Stomach (tissue), 19 donors: ENCODE measurements at places on chromosomes 1 and 21. TPM values are rescaled to one million over a fixed set of nuclear protein-coding genes. Genes with fewer than 3 reads are reported as not detected.

Gene ANGPTL3
- total RNA-seq: 3.5 TPM

DNA sequence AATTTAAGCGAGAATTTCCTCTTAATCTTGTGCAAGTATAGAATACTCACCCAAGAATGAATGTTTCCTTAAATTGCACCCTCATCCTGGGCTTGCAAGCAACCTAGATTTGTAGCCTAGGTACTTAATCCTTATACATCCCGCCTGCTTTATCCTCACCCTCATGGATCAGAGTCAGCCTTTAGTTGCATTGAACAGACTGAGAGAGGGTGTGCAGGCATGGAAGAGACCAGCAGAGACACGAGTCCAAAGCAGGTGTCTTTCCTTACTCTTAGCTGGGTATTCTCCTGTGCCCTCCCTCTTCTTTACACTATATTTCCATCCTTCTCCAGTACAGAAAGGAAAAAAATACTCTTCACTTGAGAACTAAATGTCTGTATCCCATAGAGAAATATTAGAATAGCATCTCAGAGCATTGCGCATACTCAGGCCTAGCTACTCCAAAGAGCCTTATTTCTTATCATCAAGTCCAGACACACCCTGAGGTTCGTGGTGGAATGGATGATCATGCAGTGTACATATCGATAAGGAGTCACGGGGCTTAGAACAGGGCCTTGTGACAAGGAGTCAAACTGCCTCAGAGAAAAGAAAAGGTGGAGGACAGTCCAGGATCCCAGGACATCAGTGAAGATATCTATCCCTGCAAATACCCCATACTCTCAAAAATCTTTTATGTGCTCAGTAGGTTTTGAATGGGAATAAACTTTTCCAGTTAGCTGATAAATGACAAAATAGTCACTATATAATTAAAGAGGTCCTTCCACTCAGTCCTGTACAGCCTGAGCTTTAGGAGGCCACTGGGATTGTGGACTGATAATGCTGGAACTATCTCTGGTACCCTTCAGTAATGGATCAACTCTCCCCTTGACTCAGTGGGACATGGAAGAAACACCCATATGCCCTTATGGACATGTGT is 297.9 kb downstream of the GRIK1 start:
- no peaks in the 10 kb centered on the region for H3K36me3 ChIP-seq
- H3K4me3 ChIP-seq: no peak overlapping the region
- no peaks in the 10 kb centered on the region for H3K27me3 ChIP-seq
- no peaks in the 10 kb centered on the region for H3K4me1 ChIP-seq

DNA sequence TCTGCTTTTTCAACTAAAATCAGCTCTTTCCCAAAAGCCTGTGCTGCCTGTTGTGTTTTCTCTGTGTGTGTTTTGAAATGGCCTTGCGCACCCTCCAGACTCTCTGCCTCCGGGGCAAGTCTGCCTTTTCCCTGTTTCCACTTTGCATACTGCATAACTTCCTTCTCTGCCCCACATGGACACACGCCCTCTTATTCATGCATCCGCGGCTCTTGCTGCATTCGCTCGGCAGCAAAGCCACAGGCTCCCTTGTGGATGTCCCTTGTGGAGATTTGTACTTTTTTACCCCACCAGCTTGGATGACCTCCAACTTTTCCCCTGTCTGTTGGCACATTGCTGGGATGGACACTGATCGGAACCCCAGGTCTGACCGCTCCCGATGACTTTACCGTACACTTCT is 147.6 kb downstream of the ADSS2 start:
- no peaks in the 10 kb centered on the region for H3K36me3 ChIP-seq
- H3K4me3 ChIP-seq: no peak overlapping the region
- no peaks in the 10 kb centered on the region for H3K27me3 ChIP-seq
- peaks cover 17% of the 10 kb centered on the region for H3K4me1 ChIP-seq
- peak overlapping the region; percentile 58 for H3K27ac ChIP-seq

GRCh38 chr1:27321813-27322568 is at the start of gene TMEM222:
TMEM222 (plus strand) TSS chr1:27322163; CDS start chr1:27322198, 35 bp downstream.
- DNase-seq: peak; percentile 98
- H3K27me3 ChIP-seq: peaks cover 3% of the 10 kb centered on the region
- peaks cover 28% of the 10 kb centered on the region for H3K36me3 ChIP-seq
- H3K4me3 ChIP-seq: peak within 1 kb of the TSS; percentile 91
- peaks cover 49% of the 10 kb centered on the region for H3K4me1 ChIP-seq
- H3K27ac ChIP-seq: peak within 1 kb of the TSS; percentile 92

DNA sequence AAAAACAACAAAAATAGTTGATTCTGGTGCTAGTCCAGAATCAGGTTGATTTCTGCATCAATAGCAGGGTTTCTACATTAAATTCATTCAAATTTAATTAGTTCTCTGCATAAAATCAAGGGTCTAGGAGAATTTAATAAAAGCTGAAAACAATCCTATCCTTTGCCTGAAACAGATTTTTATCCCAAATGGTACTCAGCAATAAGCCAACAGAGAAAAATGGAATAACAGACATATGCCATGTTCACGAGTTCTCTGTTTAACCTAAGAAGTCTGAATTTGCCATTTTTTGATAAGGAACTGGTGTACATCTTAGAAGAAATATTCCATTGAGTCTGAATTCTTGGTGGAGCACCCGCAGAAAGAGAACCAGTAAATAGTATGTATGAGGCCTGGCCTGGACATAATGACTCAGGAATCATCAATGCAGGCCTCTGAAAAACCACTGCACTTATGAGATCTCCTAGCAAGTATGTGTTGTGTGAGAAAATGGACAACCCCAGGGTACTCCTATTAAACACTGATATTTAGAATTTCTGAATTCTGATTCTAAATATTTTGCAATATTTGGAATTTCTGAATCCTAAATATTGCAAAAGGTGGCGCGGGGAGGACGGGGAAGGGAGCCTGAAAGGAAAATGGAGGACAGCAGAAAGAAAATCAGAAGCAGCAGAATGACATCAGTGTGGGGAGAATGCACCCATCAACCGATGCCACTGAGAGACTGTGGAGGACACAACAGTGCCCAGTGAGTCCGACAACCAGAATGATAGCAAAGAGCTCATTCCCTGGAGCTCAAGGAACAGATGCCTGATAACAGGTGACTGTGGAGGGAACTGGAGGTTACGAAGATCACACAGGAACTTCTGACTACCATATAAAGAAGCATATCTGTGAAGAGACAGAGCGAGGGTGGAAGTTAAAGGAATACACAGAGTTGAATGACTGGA is 97.6 kb downstream of the APP start:
- H3K4me3 ChIP-seq: no peak overlapping the region
- H3K27ac ChIP-seq: no peak overlapping the region
- H3K4me1 ChIP-seq: peaks cover 43% of the 10 kb centered on the region
- DNase-seq: no peak

DNA sequence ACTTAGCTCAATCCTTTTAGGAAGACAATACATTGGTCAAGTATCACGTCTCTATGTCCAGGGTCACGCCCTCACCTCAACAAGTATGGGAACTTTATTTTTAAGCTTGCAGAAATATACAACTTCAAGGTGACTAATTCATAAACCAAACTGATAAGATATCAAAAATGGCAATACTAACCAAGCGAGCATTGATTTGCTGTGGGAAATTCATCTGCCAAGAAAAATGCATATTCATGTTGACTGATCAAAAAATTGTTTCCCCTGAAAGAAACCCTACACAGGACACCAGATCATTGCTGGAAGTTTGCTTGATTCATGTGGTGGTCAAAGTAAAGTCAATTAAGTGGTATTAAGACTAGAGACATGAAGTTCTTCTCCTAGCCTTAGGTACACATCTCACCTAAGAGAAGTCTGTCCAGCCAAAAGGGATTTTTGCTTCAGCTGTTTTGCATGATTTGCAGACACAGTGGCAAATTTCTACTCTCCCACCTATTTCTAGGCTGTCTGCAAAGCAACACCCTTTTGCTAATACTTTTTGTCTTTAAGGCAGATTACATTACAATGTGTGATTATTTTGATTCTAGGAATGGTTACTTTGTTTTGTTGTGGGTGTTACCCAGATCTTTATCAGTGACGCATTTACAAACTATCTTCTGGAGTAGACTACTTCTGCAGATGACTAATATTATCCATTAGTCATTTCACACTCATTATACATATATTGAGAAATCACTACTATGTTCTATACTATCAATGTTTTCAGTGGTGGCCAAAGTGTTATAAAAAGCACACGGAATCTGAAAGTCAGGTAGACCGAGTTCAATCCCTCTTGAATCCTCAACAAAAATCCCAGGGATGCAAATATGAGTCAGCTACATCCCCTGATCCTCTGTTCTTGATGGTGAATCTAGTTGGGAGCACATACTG is 12.4 kb downstream of the SAMSN1 start:
- no peaks in the 10 kb centered on the region for H3K4me1 ChIP-seq
- H3K27me3 ChIP-seq: no peaks in the 10 kb centered on the region
- H3K27ac ChIP-seq: no peak overlapping the region
- H3K4me3 ChIP-seq: no peak overlapping the region
- H3K36me3 ChIP-seq: no peaks in the 10 kb centered on the region

Gene PLPPR4
- total RNA-seq: not detected

- H3K36me3 ChIP-seq: no peaks in the 10 kb centered on the region
- H3K4me3 ChIP-seq: no peak overlapping the region
- peaks cover 17% of the 10 kb centered on the region for H3K4me1 ChIP-seq
- H3K27ac ChIP-seq: no peak overlapping the region
- no peak for DNase-seq
- H3K27me3 ChIP-seq: no peaks in the 10 kb centered on the region
Observed at GRCh38 chr1:114350731-114351445, 160.1 kb downstream of the TRIM33 start.

- H3K27ac ChIP-seq: no peak overlapping the region
- H3K4me1 ChIP-seq: no peaks in the 10 kb centered on the region
- H3K4me3 ChIP-seq: no peak overlapping the region
- H3K36me3 ChIP-seq: no peaks in the 10 kb centered on the region
- DNase-seq: peak; percentile 89
Observed at GRCh38 chr1:42913426-42914091, 45.1 kb downstream of the SLC2A1 start.

Gene WNT2B
- 19.5 TPM for total RNA-seq

GRCh38 chr1:60031146-60031545 is 42.4 kb downstream of the C1orf87 start:
- H3K27ac ChIP-seq: no peak overlapping the region
- no peaks in the 10 kb centered on the region for H3K36me3 ChIP-seq
- no peak for DNase-seq
- no peak overlapping the region for H3K4me3 ChIP-seq

Gene TENT5C
- total RNA-seq: 28.1 TPM

DNA sequence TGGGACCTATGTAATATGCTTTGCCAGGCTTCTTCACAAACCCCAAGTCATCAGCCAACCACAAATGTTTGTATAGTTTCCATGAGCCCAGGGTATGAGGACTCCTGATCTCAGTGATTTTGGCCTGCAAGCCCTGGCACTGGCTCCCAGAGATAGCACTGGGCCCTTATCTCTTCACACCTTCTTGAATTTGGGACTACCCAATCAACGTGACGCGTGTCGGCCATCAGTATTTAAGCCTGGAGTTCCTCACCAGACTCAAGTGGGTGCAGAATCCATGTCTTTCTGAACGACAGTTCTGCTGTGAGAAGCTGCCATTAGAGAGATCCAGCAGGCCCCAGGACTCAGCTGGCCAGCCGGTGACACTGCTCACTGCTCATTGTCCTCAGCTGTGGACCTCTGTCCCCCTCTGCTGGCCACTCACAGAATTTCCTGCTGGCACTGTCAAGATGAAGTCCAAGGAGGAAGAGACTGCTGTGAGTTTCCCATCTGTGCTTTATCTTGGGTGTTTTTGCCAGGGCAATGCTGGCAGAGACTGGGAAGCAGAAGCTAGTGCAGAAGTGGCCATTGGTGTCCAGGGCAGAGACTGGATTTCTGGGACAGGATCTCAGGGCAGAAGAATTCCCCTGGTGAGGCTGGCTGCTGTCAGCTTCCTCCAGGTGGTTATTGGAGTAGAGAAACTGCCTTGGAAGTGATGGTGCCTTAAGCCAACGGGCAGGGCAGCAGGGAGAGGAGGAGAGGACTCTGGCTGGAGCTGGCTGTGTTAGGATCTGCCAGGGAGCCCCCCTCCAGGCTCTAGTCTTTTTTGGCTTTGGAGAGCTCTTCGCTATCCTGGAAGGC is 28.4 kb downstream of the TMCC2 start:
- H3K4me3 ChIP-seq: no peak overlapping the region
- H3K36me3 ChIP-seq: no peaks in the 10 kb centered on the region
- peak; percentile 92 for DNase-seq
- peaks cover 31% of the 10 kb centered on the region for H3K4me1 ChIP-seq
- no peaks in the 10 kb centered on the region for H3K27me3 ChIP-seq
- H3K27ac ChIP-seq: no peak overlapping the region

DNA sequence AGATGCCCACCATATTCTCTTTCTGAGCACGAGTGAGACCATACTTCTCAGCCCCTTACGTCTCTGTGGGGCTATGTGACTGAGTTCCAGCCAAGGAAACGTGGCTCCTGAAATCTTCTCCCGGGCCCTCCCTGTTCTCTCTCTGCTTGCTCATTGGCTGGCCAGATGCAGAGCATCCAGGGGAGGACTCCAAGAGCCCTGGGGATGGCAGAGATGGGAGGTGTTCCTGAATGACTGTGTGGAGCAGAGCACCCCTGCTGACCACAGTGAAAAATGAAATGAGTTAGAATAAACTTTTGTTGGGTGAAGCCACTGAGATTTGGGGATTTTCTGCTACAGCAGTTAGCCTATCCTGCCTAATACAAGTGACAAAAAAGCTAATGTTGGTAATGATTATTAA is 23.8 kb downstream of the KIAA0040 start:
- H3K27ac ChIP-seq: no peak overlapping the region
- no peak overlapping the region for H3K4me3 ChIP-seq
- H3K36me3 ChIP-seq: peaks cover 52% of the 10 kb centered on the region
- no peaks in the 10 kb centered on the region for H3K27me3 ChIP-seq
- peaks cover 12% of the 10 kb centered on the region for H3K4me1 ChIP-seq
- no peak for DNase-seq

Gene EFNA3
- not detected for total RNA-seq

GRCh38 chr1:214441119-214441518 is 110.3 kb downstream of the PTPN14 start:
- peaks cover 64% of the 10 kb centered on the region for H3K4me1 ChIP-seq
- DNase-seq: peak; percentile 34
- no peaks in the 10 kb centered on the region for H3K36me3 ChIP-seq
- H3K27me3 ChIP-seq: no peaks in the 10 kb centered on the region

Gene CHML
- total RNA-seq: 3.2 TPM
